Stimulated activated CD8-positive, alpha-beta memory T cell treated with anti-CD3 and anti-CD28 coated beads, Interleukin-15, amount 100 ng/mL, for 1 hour (primary cell): ENCODE measurements at places on chromosomes 5 and 9.

DNA sequence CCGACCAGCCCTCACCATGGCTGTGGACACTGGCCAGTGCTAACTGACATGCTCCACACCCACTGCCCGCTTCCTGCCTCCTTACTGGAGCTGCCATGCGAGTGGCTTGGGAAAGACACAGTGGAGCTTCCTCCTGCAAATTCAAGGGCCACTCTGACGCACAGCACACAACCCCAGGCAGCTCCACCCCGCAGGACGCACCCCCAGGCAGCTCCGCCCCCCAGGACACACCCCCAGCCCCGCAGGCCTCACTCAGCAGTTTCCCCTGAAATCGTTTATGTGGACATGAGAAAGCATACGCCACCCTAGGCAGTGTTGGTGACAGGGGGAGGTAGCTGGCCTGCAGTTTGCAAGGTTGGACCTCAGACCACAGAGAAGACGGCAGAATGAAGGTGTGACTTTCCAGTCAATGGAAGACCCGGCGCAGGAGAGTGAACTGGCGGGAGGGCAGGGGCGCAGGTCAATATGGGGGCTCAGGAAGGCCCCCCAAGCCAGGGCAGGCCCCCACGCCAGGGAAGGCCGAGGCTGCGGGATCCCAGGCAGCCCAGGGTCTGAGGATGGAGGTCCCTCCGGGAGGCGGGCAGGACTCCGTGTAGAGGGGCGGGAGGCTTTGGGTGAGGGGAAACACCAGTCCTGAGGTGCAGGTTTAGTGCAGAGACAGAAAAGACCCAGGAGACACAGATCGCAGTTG, 21.6 kb downstream of the LPCAT1 start:
- no peak for DNase-seq

- no peak for DNase-seq
Measured at GRCh38 chr5:94159144-94159543, 417.7 kb upstream of the POU5F2 start.

GRCh38 chr5:36692791-36693763, 86.7 kb downstream of the SLC1A3 start:
- no peak for DNase-seq

- DNase-seq = no peak
Measured at GRCh38 chr5:113435575-113435974, 786 bp upstream of the TSSK1B start.

DNA sequence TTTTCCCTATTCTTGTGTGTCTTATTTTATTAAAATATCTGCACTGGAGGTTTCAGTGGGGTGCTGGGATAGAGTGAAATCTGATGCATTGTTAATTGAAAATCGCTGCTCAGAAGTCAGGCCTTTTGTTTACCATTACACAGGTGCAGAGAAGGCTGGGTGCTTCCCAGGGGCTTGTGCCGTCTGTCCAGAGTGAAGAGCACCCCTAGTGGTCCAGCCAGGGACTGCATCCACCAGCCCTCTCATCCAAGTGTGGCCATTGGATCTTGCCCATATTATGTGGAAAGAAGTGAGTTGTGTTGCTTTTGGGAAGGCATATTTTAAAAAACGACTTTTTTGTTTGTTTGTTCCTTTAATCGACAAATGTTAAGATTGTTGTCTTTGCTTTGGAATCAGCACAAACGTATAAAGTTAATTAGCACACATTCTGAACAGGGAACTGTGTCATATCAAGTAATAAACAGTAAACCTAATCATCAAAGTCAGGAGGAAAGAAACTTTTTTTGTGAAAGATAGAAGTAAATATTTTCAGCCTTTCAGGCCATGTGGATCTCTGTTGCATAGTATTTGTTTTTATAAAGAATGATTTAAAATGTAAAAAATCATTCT, 315.6 kb downstream of the MTRR start:
- DNase-seq = no peak

DNA sequence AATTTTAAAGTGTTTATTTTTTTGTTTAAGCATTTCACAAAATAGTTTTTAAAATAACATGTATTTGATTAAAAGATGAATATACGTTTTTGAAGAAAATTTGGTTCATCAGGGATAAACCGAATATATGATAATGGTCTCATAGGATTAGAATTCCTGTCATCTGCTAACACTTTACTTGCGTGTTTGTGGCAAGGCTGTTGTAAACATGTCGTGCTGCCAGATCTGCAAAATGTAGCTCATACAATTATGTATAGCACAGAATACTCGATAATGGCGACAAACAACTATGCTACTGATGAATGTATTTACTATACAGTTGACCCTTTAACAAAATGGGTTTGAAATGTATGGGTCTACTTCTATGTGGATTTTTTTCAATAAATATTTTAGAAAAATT, 7.2 kb upstream of the TXNDC8 start:
- no peak for DNase-seq

DNA sequence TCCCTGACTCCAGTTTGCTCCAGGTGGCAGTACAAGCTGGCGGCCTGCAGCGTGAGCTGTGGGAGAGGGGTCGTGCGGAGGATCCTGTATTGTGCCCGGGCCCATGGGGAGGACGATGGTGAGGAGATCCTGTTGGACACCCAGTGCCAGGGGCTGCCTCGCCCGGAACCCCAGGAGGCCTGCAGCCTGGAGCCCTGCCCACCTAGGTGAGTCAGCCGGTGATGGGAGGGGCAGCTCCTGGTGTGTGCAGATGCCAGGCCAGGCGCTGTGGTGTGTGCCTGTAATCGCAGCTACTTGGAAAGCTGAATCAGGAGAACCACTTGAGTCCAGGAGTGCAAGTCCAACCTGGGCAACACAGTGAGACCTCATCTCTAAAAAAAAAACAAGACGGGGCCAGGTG, 10.0 kb upstream of the CACFD1 start:
- DNase-seq = no peak

DNA sequence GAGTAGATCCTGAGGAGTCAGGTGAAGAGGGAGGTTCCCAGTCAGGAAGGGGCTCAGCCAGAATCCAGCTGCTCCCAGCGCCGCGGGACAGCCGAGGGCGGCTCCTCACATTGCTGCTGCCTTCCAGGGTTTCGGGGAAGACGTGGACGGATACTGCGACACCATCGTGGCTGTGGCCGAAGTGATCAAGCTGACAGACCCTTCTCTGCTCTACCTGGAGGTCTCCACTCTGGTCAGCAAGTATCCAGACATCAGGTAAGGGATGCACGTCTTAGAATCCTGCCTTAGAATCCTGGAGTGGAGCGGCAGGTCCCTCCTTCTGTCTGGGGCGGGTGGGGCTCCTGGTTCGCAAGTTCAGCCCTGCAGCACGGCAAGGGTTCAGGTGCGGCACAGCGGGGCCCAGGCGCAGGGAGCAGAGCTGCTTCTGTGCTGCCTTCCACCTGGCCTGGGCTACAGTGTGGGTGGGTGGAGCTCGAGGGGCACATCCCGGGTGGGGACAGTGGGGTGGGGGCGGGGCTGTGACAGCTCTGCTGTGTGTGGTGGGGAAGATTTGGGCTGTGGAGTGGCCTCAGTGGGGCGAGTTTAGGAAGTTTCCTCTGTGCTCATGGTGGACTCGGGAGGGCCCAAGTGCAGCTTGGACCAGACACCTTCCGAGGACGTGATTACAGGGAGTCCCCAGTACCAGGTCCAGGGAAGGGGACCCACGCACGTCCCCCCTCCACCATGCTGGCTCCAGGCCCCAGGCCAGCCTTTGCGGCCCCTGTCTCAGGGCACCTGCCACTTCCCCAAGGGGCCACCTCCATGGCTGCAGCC, 22.8 kb downstream of the EXOC3 start:
- DNase-seq = no peak

DNA sequence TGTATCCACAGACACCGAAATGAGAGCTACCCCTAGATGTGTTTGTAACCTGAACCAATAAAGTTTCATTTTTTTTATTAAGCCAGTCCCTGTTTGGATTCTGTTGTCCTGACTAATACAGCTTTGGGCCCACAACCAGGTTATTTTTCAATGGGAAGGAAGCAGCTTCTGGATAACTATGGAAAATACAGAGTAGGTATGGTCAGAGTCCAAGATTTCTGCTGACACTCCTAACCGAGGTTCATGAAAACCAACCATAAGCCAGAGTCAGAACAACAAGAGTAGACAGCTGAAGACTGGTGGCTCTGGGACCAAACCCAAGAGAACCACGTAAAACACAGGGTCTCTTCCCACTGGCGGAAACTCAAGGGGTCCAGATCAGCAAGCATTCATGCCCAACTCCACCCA, 10.8 kb downstream of the KLF9 start:
- DNase-seq = no peak

DNA sequence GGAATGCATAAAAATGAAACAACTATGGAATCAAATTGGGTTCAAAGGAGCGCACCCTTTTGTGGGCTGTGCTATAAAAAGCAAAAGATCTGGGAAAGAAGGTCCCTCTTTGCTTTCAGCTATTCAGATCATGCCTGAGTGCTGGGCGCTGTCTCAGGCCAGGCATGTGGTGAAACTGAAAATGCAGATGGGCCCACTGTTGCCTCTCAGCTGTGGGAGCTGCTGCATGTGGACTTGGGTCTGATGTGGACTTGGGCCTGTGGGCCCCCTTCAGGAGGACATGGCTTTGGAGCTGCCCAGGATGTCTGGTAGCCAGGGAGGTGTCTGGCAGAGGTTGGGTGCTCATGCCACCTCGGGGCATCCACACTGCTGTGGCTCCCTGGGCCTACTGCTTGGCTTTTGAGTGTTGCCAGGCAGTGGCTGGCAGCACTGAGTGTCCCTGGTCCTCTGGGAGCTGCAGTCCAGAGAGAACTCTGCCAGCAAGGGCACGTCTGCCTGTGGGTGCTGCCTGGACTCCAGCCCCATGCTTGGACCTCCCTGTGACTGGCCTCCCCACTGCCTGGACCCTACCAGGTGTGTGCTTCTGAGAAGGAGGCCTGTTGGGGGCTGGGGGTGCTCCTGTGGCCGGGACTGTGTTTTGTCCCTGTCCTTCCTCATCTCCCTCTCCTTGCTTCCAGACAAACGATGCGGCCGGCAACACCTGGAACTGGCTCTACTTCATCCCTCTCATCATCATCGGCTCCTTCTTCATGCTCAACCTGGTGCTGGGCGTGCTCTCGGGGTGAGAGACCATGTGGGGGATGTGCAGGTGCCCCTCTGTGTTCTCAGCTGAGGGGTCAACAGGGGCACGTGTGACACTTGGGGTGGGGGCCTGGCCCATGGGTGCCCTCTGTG, 74.3 kb downstream of the CACNA1B start:
- no peak for DNase-seq

- no peak for DNase-seq
Measured at GRCh38 chr5:23405316-23406068, 101.9 kb upstream of the PRDM9 start.

GRCh38 chr5:161851691-161852299, 3.9 kb downstream of the GABRA1 start:
- no peak for DNase-seq

- DNase-seq = no peak
Measured at GRCh38 chr5:83551821-83552220, 80.3 kb downstream of the VCAN start.

DNA sequence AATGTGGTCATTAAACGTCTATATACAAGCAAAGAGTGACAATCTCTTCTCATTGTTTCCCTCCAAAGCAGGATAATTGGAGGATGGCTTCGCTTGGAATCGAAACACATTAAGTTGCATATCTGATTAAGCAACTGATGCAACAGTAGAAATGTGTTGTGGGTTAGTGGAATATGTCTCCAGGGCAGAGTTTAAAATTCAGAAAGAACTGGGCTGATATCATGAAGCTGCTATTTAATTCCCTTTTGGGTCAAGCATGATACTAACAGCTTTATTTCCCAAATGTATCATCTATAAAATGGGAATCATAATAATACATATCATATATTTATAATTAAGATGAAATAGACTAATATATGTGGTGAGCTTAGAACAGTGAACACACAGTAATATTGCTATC, 1763.0 kb upstream of the C9orf72 start:
- no peak for DNase-seq

DNA sequence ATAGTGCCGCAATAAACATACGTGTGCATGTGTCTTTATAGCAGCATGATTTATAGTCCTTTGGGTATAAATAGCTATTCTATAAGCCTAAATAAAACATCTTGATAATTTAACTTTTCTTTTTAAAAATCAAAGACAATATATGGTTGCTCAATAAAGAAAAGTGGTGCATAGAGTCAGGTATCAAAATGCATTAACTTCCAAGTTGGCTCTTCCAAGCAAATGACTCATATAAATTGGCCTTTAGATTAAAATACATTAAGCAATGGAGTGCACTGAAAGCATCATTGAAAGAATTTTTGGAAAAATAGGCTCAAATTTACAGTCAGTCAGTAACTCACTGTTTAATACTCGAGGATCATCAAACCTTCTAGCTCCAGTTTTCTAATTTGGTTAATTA, 106.6 kb downstream of the PLCXD3 start:
- DNase-seq = no peak

DNA sequence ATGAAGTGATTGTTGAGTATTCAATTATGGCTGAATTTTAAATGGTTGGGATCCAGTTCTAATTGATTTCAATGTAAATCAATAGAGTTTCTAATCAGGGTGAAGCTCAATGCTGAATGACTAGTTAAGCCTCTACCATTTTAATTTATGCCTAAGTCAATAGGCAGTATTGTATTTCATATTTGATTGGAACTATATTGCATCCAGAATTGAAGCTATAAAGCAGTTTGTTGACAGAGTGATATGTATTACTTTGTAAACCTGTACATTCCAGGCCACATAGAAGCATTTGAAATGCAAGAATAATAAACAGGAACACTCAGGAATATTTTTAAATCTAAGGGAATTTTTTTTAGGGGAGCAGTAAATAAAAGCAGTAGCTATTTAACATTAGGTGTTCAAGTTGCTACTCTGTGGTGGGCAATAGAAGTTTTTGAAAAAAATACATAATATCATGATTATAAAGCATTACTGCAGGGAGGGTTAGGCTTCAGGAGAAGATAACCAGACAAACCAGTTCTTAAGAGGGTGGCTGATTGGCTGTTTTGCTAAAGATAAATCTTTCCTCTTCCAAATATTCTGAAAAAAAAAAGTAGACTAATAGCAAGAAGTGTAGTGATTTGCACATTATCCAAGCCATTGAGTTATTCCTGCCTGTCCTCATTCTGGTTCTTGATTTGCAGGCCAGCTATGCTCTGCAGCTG, 492.0 kb upstream of the MEF2C start:
- no peak for DNase-seq

GRCh38 chr5:9533562-9534364, 12.1 kb downstream of the SEMA5A start:
- no peak for DNase-seq

GRCh38 chr5:154709368-154710305, 45.5 kb upstream of the LARP1 start:
- no peak for DNase-seq
